ENCODE measurements at places on chromosomes 6 and 20.

DNA sequence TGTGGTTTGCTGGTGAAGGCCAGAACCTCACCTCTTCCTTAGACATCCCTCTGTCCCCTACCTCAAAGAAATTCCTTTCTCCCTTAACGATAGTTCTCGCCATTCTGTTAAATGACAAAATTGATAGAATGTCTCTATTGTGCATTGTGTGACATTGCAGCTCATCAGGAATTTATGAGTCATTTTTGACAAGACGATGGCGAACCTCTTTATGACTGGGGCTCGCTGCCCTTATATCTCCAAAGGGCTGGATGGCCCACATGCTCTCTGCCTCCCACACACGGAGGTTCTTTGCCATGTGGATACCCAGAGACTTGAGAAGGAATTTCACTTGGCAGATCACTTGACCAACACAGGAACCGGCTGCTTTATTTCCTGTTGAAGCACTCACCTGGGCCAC lies 66.8 kb upstream of the RPS6KA2 start:
- no peak for DNase-seq

- DNase-seq = no peak
Measured at GRCh38 chr20:53984356-53985149, 85.8 kb downstream of the BCAS1 start.

GRCh38 chr6:140636271-140636907 lies 1261.9 kb upstream of the CITED2 start:
- DNase-seq = no peak

DNA sequence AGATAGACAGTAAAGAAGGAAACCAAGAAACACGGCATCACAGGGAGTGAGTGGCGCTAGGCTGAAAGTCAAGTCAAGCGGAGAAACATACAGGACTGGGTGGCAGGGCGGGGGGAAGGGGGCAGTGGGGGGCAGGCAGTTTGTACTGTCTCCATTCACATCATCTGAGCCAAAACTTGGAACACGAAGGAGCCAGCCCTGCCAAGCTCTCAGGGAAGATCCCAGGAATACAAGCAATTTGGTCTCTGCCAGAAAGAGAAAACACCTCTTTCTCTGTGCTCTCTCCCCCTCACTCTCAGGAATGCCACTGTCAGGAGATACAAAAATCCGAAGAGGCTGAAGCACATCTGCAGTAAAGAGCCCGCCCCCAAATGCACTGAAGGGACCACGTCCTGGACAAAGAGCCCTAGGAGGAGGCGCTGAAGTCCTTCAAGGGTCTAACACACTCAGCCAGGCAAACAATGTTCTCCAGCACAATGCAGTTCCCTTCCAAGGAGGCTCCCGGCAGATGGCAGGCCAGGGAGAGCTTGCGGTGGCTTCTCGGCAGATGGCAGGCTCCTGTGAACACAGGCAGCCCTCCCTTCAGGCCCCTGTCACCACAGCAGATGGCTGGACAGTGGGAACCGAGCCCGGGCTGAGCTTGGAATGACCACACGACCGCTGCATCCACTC lies 90.0 kb downstream of the ATP9A start:
- DNase-seq = no peak

DNA sequence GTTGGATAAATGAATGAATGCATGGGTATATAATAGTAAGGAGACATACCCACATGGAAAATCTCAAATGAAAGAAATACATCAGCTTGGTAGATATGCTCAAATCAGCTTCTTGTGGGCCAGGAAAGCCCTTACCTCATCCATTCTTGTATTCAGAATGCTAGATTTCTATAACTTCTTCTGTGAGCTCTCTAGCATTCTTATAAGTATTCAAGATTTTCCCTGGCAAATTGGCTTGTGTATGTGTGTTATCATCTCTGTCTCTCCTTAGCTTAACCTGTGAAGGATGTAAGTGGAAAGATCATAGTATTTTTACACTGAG lies 100.8 kb downstream of the OR2B2 start:
- DNase-seq = no peak

GRCh38 chr6:155228546-155229166 lies 35.2 kb upstream of the CLDN20 start:
- DNase-seq = no peak

- no peak for DNase-seq
Measured at GRCh38 chr20:32238483-32239425, 31.1 kb downstream of the POFUT1 start.

- DNase-seq = no peak
Measured at GRCh38 chr20:23569570-23569969, 1.3 kb upstream of the CST9L start.

DNA sequence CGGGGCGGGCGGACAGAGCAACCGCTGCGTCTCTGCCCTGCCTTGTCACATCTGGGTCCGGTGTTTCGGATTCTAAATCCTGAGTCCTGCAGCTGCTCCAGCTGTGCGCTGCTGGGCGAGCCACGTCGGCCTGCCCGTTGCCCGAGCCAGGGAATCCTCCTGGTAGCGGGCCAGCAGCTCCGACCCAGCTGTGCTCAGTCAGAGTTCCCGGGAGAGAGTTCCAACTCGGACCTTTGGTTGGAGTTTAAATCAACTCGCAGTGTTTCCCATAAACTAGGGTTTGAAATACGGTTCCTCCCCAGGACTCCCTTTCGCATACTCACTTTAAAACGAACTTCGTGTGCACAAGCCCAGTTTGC lies 315 bp upstream of the PDE10A start:
- DNase-seq = no peak

- DNase-seq = no peak
Measured at GRCh38 chr6:94414041-94414440, 994.7 kb upstream of the EPHA7 start.

DNA sequence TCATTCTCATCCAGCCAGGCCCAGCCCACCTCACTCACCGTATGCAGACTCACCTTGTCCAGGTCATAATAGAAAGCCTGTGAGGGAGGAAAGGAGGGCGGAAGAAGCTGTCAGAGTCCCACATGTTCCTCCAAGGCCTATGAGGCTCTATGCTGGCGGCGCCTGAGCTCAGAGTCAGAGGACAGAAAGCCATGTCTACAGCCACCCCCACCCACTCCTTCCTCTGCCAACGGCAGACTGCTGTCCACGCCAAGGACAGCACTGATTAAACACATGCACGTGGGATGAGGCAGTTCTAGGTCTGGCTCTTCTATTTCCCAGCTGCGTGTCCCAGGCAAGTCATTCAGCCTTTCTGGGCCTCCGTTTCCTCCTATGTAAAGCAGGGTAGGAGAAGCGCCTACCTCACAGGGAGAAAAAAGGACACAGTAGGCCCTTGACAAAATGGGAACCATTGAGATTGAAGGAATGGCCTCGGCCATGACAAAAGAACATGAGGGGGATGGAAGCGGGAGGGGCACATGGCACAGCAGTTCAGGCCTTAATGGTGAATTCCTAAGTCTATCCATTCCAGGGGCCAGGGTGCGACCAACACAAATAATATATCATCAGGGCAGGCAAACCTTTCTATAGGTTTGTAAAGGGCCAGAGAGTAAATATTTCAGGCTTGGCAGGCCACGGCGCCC lies 80.1 kb downstream of the RIPOR3 start:
- no peak for DNase-seq

Data from stimulated activated CD8-positive, alpha-beta memory T cell treated with anti-CD3 and anti-CD28 coated beads, Interleukin-7, amount 100 ng/mL, for 24 hours (primary cell).